ENCODE measurements at places on chromosomes 1 and 21.

- no peak for DNase-seq
Observed at GRCh38 chr1:98157524-98158313, 236.9 kb upstream of the DPYD start.

DNA sequence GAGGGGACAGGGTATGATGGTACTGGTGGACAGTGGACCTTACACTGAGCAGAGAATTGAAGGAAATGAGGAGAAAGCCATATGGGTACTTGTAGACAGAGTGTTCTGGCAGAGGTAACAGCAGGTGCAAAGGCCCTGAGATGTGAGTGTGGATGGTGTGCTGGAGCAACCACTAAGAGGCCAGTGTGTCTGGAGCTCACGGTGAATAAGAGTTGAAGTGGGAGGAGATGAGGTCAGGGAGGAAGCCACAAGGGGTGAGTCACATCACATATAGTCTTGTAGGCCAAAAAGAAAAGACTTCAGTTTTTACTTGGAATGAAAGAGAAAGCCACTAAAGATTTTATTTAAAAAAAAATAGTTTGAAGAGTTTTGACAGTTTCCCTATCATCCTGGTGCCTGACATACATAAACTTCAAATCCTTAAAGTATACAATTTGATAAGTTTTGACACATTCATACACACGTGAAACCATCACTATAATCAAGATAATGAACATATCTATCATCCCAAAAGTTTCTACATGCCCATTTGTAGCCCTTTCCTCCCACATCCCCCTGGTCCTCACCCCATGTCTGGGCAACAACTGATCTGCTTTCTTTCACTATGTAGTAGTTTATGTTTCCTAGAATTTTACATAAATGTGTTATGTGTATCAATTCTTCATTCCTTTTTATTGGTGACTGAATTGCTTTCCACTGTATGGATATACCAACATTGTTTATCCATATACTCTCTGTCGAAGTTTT, 148.4 kb downstream of the GPATCH2 start:
- peak; percentile 31 for DNase-seq

DNA sequence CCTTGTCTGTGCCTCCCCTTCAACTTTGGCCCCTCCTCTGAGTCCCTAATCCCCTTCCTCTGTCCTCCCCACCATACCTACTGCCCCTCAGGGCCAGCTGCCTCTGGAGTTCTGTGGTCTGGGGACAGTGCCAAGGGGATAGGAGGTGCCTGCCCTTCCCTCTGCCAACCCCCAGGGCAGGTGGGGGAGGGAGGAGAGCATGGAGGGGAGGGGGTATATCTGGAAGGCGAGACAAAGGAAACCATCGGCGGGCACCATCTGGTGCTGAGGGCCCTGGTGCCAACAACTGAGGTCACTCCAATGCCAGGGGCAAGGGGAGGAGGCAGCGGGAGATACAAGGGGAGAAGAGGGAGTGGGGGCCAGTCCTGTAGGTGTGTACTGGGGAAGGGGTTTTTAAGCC, 9.6 kb downstream of the RAB25 start:
- no peak for DNase-seq

DNA sequence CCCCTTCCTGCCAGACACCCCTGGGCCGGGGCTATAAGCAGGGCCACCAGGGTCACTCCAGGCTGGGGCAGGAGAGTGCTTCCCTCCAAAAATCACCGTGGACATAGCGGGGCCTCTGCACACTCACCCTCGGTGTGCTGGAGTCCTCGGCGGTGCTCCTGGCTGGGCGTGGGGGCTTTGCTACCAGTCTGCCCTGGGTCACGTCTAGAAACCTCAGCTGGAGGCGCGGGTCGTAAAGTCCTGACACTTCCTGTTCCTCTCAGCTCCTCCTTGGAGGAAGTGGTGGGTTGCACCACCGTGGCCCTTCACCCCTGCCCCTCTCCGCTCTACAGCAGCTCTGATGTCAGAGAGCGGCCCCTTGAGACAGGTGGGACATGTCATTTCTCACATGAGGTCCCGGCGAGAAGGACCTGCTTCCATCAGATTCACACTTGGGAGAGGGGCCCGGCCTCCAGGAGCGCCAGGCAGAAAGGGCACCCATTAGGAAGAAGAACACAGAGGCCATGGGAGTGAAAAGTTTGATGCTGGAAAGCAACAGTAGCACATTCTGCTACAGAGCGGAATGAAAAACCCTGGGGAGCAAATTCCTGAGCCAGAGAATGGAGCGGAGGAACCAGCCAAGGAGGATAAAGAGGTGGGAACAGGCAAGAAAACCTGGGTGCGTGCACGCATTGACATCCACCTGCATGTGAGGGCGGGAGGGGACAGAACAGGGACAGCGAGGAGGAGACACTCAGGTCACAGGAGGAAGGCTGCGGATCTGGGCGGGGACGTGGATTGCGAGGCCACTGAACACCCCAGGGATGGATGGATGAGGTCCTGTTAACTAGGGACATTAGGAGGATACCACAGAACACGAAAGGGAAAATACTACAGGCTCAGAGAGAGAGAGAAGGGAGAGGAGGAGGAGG, at the start of gene ITGB2:
TSS of gene ITGB2 (minus strand) at position 206 of the 911 bp plus-strand sequence. CDS start 10,117 bp downstream, outside the sequence.
- DNase-seq = no peak

DNA sequence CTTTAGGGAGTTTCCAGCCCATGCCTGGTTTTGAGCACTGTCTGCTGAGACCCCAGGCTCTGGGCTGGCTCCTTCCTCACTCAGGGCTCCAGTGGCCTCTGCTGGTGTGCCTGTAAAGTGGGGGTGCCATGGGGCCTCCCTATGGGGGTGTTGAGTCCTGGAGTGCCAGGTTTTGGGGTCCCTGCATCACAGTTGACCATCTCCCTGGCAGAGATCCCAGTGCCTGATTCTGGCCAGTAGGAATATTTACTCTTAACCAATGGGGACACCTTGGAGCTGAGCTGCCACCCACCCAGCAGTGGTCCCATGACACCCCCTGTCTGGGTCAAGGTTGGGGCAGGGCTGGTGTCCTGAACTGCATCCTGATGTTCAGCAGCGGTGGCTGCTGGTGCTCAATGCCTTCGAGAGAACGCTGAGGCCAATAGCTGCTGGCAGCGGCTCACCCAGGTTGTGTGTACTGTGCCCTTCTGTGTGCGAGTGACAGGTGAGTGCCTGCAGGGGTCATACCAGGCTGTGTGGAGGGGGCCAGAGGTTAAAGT, 9.6 kb upstream of the ZNF669 start:
- DNase-seq = no peak

DNA sequence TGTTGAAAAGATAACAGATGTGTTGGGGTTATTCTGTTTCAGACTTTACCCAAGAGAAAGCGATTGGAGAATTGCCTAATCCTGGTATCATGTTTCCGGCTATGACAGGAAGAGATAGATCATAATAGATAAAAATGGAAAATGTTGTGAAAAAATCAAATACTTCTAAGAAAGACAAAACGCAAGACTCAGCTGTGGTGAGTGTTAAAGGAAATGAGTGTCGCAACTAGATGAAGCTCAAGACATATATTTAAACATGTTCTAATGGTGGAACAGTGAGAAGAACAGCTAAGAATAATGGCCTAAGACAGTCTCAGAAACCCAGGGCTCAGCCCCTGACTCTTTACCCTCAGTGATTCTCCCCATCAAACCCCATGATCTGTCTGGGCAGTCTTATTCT, 426.7 kb upstream of the RUNX1 start:
- no peak for DNase-seq

- DNase-seq = no peak
Observed at GRCh38 chr1:117710710-117711109, 104.9 kb downstream of the TENT5C start.

- DNase-seq = no peak
Observed at GRCh38 chr1:197264936-197265567, 3.0 kb upstream of the CRB1 start.

DNA sequence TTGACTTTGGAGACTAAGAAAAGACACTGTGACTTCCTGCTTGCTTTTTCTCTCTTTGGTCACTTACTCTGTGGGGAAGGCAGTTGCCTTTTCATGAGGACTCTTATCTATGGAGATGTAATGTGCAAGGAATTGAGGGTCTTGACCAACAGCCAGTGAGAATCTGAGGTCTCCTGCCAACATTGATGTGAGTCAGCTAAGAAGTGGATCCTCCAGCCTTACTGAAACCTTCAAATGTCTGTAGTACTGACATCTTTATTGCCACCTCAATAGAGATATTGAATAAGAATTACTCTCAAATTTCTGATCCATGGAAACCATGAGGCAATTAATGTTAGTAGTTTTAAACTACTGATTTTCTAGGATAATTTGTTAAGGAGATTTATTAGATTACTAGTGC, 598.4 kb downstream of the ADGRL2 start:
- no peak for DNase-seq
